ENCODE measurements at places on chromosomes 16 and 17.

DNA sequence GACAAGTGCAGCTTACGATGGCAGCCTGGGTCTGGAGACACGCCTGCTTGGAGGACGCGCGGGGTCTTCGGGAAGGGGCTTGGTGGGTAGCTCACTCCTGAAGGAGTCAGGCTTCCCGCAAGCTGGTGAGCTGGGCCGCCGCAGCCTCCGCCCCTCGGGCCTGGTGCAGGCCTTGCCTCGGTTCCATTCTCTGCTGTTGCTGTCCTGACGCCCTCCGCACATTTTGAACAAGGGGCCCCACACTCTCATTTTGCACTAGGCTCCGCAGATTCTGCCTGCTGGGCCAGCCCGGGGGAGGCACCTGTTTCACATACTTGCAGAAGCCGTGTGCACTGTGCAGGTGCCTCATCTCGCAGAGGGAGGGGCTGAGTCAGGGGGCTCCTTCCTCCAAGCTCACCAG, 31.9 kb upstream of the CBX4 start:
- DNase-seq, result no peak

DNA sequence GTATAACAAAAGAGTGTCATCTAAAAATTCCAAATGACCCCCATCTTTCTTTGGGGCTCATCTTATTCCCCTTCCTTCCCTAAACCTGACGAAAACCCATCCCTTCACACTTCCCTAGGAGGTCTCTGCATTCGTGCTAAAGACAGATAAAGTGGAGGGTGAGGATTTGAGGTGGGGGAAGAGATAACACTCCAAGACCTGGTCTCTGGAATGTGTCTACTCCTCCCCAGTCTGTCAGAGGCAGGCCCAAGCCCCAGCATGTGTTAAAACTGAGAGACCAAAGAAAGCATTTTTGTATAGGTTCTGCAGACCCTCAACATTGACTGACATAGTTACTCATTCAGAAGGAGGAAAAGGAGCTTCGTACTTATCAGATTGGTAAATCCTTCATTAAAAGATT, 11.0 kb upstream of the LHX1 start:
- DNase-seq, result no peak

- no peak for DNase-seq
Measured at GRCh38 chr17:72635034-72635635, 457.4 kb downstream of the SLC39A11 start.

- no peak for DNase-seq
Measured at GRCh38 chr16:75854152-75854551, 127.9 kb upstream of the CPHXL start.

DNA sequence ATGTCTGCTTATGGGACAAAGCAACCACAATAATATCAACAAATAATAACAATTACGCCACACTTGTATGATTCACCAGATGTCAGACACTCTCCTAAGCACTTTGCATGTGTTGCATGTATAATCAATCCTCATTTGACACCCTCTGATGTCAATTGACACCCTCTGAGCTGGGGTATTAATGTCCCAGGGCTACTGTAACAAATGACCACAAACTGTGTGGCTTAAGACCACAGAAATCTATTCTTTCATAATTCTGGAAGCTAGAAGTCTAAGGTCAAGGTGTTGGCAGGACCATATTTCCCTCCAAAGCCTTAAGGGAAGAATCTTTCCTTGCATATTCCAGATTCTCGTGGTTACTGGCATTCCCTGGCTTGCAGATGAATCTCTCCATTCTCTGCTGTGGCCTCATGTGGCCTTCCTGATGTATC, 112.7 kb downstream of the NPIPB5 start:
- DNase-seq, result peak; percentile 56

- DNase-seq, result peak; percentile 65
Measured at GRCh38 chr17:72270273-72270924, 149.6 kb downstream of the SOX9 start.

- no peak for DNase-seq
Measured at GRCh38 chr17:46788796-46789195, 29.7 kb downstream of the WNT3 start.

- DNase-seq, result no peak
Measured at GRCh38 chr17:77441130-77441920, 300.6 kb downstream of the SEC14L1 start.

DNA sequence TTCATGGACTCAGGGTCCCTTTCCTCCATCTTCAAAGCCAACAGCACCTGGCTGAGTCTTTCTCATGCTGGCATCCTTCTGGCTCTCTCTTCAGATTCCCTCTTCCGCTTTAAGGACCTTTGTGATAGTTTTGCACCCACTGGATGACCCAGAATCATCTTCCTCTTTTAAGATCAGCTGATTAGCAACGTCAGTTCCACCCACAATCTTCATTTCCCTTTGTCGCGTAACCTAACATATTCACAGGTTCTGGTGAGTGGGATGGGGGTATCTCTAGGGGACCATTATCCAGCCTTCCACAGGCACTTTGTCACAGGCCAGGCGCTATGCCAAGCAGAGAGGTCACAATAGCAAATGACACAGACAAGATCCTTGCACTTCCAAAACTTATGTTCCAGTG, 593.8 kb downstream of the MAF start:
- DNase-seq, result no peak

DNA sequence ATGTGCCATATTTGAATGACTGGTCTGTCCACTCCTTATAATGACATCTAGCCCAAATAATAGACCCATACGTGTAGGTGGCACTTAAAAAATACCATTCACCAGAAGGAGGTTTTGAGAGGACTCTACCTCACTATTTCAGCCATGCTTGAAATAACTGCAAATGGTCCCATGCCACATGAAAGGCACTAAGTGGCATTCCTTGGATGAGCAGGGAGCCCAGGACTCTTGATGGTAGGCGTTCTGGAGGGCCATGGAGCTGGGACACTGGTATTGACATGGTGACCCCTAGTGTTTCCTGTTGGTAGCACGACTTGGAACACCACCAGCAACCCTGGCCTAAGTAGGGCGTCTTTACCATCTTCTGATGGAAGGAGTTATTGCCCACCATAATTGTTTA, 148.7 kb upstream of the ZFHX3 start:
- peak; percentile 47 for DNase-seq

- no peak for DNase-seq
Measured at GRCh38 chr16:53498984-53499383, 4.0 kb downstream of the AKTIP start.

- no peak for DNase-seq
Measured at GRCh38 chr17:82444284-82444893, 6.2 kb downstream of the CYBC1 start.

DNA sequence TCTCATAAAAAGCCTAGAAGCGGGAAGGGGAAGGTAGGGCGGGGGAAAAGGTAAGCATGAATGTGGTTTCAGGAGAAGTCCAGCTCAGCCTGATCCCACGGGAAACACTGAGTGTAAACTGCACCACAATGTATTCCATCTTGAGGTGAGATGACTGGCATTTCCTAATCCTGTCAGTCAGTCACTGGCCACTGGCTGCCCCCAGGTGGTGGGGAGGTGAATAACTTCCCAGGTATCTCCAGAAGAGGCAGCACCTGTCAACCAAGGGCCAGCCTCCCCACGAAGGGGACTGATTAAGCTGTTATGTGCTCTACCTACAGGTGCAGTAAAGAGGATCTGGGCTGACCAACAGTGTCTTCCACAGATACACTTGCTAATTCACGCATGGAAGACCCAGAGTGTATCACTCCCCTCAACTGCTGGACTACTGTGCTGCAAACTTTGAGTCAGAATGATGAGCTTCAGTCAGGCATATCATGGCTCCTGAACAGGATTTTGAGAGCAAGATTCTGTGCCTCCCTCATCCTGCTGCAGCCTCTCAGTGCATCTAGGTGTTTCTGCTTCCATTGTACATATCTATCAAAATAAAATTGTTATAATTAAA, 108.5 kb upstream of the CCL2 start:
- no peak for DNase-seq

GRCh38 chr17:8741771-8742170, 2.9 kb downstream of the CCDC42 start:
- DNase-seq, result no peak

DNA sequence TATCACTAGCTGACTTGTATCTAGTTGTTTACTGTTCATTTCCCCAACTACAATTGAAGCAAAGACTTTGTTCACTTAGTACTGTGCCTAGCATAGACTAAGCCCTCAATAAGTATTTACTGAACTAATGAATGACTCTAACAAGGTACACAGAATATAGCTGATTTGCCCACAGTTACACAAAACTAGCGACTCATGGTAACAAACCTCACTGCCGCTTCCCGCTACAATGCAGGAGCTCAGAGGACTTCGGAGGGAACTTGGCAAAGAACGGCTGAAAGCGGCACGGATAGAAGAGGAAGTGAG, 524 bp downstream of the EFTUD2 start:
- no peak for DNase-seq

GRCh38 chr17:66200685-66201092, 8.8 kb upstream of the CEP112 start:
- peak; percentile 79 for DNase-seq

GRCh38 chr17:66675273-66675990, 159.5 kb upstream of the CACNG5 start:
- DNase-seq, result no peak

- no peak for DNase-seq
Measured at GRCh38 chr16:86142801-86143236, 243.9 kb downstream of the IRF8 start.

- DNase-seq, result no peak
Measured at GRCh38 chr17:55420067-55420775, 1.4 kb downstream of the MMD start.

GRCh38 chr16:46688101-46688653, 801 bp downstream of the VPS35 start:
- no peak for DNase-seq

DNA sequence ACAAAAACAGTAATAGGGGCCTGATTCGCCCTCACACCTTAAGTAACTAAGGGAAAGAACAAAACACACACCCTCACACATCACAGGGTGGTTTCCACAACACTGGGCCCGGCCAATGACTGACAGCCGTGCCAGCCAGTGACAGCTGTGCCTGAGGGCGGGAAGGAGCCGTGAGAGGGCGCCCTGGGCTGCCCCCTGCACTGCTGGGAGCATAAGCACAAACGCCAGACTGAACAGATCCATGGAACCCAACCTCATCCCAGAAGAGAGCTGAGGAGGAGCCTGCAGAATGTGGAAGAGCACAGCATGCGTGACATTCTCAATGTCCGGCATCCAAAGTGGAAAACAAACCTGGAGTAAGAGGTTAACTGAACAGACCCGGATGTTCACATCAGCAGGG, 16.0 kb downstream of the CSNK1D start:
- DNase-seq, result no peak

DNA sequence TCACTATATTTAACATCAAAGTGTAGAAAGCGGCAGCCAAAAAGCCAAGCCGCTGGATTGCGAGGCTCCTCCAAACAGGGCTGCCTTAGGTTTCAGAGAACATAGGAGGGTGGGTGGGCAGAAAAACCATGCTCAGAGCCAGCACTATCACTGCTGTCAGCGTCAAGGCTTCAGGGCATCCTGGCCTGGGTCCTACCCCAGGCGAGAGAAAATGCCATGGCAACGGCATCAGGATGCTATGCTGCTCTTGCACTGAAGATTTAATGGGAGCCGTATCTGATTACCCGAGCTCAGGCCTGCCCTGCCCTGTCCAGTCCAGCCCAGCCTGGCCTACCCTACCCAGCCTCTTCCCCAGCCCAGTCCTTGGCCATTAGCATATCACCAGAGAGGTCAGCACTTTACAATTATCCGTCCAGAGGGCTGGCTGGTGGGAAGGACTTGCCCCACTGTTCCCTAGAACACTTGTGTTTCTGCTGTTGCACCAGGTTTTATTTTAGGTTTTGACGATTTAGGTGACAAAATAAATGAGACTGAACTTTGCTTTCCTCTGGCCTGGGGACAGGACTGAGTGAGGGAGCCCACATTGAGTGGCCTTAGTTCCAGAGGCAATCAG, 61.1 kb downstream of the TOM1L2 start:
- DNase-seq, result no peak

DNA sequence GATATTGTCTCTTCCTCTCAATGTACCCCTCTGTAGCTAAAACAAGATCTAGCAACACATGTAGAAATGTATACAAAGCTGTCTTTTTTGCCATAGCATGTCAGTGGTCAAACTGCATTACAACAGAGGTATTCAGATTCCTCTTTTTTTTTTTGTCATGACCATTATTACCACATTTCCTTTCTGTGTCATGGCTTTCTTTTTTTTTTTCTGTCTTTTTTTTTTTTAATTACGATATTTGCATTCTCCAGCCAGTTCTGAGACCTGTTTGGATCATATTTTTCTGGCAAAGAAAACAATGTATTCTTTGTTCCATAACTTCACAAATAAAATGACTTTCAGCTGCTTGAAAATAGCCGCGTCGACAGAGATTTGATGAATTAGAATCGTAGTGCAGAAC, 27.4 kb upstream of the CAPNS2 start:
- DNase-seq, result peak; percentile 66

- no peak for DNase-seq
Measured at GRCh38 chr16:49100366-49100765, 181.3 kb downstream of the CBLN1 start.

- no peak for DNase-seq
Measured at GRCh38 chr16:90020838-90021382, 1.7 kb upstream of the DBNDD1 start.

- DNase-seq, result no peak
Measured at GRCh38 chr17:64091116-64091515, 38.8 kb downstream of the ERN1 start.

GRCh38 chr17:39147221-39148185, 3.9 kb downstream of the PLXDC1 start:
- DNase-seq, result no peak

DNA sequence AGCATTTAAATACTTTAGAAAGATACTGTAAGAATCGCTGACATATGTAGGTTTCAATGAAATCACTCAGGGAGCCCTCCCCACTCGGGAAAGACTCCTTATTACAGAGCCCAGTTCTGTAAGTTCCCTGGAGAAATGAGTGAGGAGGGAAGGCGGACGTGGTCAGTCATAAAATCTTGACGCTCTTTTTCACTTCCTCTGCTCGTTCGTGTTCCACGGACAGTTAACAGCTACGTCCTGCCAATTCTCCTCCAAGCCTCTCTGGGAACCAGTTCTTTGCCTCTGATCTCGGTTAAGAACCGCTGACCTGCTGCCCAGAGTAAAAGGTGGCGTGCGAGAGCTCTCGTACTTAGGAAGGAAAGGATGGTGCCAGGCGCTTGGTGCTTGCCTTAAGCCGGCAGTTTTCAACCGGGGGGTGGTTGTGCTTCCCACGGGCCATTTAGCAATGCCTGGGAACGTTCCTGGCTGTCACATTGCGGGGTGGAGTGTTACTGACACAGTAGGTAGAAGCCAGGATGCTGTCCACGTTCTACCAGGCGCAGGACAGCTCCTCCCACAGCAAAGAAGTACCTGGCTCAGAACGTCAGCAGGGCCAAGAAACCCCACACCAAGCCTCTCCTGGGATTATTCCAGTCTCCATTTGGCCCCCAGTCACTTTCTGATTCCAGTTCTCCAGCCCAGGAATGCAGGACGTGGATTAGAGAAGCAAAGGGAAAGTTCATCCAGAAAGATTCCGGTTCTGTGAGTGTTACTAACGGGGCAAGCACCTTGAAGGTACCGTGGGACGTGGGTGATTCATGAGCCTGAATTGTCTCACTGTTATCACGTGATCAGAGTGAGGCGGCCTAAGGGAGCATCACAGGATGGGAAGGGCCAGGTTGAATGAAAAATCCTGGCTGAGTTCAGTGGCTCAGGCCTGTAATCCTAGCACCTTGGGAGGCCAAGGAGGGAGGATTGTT, 87.7 kb downstream of the MRM3 start:
- peak; percentile 66 for DNase-seq

Measured in fibroblast of skin of abdomen (primary cell).